ENCODE measurements at places on chromosomes 12 and 14.

DNA sequence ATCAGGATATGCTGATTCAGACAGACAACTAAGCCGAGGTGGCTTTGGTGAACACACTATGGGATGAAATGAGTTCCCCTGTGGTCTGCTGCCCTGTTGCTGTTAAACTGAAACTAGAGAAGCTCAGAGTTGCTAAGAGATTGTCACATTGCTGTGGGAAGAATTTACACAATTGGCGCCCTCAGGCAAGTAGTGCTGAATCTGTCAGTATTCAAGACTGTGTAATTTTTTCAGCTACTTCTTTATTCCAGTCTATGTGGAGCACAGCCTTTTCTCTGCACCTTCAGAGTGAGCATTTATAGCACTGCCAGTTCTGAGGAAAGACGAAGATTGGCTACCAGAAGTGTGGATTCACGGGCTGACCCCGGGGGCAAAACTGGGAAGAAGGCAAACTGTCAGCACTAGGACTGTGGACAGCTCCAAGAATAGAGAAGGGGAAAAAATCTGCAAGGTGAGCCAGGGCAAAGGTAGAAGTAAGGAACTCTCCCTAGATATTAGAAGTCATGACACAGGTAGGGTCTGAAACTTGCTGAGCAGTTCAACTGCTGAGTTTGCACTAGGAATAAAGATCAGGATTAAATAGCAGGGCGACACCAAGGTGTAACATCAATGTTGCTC is 218.8 kb upstream of the TMPO start:
- no peak for DNase-seq

GRCh38 chr12:108356835-108357806 is 18.0 kb upstream of the CMKLR1 start:
- no peak for DNase-seq

GRCh38 chr14:43729143-43729542 is 777.9 kb downstream of the FSCB start:
- DNase-seq: no peak

GRCh38 chr14:105223770-105224544 is 24.4 kb upstream of the BTBD6 start:
- no peak for DNase-seq

DNA sequence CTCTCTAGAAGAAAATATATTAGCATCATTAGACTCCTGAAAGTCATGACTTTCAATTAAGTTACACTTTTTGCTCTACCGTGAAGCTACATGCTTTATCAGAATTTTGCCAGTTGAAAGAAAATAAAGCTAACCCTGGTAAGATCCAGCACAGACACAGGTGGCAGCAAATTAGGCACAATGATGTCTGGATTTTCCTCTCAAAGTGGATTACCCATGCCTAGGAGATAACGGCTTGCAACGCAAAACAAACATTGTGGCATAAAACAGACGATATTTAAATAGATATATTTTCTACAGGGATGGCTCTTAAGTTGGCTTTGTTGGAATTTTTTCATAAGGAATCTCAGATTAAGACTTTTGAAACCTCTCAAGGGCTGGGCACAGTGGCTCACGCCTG is 33.4 kb downstream of the BCAT1 start:
- no peak for DNase-seq

DNA sequence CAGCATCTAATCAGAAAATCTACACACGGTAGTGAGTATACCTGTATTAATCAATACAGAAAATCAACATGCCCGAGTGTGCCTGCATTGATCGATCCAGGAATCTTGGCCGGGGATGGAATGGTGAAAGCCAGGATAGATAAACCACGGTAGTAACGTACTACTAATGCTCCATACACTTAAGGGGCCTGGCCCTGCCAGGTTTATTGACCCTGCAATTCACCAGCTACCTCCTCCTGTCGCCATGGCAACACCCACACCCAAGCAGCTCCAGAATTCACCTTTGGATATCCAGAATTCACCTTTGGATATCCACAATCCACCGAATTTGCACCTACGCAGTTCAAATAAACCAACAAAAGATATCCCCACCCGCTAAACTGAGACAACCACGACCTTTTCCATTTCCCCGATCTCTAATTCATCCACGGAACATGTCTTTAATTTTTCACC is 14.8 kb upstream of the CALM1 start:
- DNase-seq: no peak

All from activated naive CD8-positive, alpha-beta T cell treated with anti-CD3 and anti-CD28 coated beads, Interleukin-2, amount 50 U/mL, for 16 hours (primary cell).